ENCODE measurements at places on chromosomes 2 and 18.

GRCh38 chr2:43001055-43001378, 208.6 kb upstream of the HAAO start:
- no peak for DNase-seq

- DNase-seq = no peak
These were observed 857.8 kb downstream of the DCDC2C start for GRCh38 chr2:4561196-4561595.

GRCh38 chr18:5238371-5238976, 41.4 kb upstream of the AKAIN1 start:
- DNase-seq = peak; percentile 4

DNA sequence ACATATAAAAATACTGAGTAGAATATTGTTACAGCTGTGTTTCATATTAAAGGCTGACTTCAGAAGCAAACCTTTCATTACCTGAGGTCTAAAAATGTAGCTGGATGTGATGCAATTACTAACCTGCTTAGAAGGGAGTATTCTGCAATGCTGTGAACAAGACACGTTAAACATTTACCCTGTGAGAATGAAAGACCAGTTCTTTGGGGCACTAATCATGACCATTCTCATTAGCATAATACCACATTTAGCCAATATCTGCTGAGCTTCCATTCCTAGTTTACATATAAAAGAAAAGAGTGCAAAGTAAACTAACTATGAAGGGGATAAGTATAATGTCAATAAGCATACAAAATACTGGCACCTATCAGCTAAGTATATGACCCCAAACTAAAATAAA, 784.0 kb upstream of the KLHL29 start:
- no peak for DNase-seq

- no peak for DNase-seq
These were observed 1130.1 kb upstream of the CELF4 start for GRCh38 chr18:38695559-38696280.

DNA sequence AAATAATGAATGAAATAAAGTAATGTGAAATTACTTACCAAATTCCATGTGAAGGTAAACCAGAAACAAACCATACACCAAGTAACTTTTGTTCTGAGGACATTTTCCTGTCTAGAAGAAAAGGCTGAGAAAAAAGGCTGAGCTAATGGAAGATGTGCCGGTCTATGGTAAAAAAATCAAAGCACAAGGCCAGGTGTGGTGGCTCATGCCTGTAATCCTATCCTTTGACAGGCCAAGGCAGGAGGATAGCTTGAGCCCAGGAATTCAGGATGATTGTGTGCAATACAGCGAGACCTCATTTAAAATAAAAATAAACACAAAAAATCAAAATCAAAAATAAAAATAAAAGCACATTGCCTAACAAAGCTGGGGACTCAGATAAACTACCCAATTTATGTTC, 6.7 kb downstream of the ORC4 start:
- DNase-seq = no peak

- DNase-seq = no peak
These were observed 139.9 kb downstream of the LRRC30 start for GRCh38 chr18:7370802-7371201.

DNA sequence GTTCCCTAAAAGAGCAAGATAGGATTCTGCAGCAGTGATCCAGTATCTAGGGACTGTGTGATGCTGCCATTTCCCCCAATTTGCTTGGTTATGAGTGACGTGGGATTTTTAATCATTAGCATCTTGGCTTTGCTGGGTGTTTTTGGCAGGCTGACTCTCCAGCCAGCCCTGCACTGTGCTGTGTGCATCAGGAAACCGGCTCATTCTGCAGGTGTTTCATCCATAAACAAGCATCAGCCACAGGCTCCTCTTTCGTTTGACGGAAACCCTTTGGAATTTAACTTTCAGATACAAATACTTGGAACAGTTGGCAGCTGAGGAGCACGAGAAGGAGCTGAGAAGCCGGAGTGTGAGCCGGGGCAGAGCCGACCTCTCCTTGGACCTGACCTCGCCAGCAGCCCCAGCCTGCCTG, 135.9 kb downstream of the TPGS2 start:
- no peak for DNase-seq

Measured in NCI-H1092 (cell line).